Foreskin melanocyte (primary cell): ENCODE measurements at places on chromosomes 5 and 9.

GRCh38 chr9:85960688-85961093 is 19.7 kb downstream of the NAA35 start:
- DNase-seq: no peak

GRCh38 chr5:119332208-119332607 is 23.6 kb upstream of the TNFAIP8 start:
- no peak for DNase-seq

- DNase-seq: no peak
These were observed 66.6 kb upstream of the IFNK start for GRCh38 chr9:27457445-27457844.

- no peak for DNase-seq
These were observed 306.6 kb downstream of the SPATA31D1 start for GRCh38 chr9:82295181-82295580.

DNA sequence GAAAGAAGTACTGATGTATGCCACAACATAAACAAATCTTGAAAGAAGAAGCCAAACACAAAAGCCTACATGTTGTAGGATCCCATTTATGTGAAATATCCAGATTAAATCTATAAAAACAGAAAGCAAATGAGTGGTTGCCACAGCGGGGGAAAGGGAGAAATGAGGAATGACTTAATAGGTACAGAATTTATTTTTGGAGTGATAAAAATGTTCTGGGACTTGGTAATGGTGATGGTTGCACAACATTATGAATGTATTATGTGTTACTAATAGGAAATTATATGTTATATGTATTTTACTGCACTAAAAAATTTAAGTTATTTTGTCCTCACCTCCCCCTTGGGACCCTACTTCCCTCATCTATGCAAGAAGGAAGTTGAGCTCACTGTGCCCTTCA is 16.4 kb upstream of the TTC1 start:
- DNase-seq: no peak

DNA sequence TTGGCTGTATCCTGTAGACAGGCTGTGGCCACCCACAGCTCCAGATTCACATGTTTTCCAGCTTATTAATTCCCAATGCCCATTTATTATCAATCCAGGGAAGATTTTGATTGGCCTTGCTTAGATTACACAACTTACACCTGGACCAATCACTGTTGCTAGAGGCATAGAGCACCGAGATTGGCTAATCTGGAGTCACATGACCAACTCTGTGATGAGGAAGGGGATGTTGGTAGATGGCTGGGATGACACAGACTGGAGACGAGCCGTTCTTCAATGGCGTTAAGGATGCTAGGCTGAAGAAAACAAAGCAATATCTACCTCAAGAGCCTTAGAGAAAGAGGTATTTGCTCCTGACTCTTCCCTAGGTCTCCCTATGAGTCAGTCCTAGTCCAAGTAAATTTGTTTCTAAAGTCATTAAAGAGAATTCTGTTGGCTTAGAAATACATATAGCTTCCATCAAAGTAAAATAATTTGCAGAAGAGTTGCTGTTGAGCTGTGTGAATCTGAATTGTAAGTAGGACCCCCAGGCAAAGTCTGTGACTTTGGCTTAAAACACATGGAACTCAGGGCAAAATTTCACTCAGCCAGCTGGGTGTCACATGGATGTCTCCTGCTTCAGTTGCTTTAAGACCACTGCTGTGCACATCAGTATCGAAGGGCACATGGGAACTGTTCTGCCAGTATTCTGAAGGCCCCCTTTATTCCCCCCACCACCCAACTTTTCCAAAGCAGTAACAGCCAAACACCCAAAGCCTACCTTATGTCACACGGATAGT is 326.4 kb upstream of the KLF4 start:
- no peak for DNase-seq

- no peak for DNase-seq
These were observed 47.7 kb downstream of the CERT1 start for GRCh38 chr5:75463726-75464125.

DNA sequence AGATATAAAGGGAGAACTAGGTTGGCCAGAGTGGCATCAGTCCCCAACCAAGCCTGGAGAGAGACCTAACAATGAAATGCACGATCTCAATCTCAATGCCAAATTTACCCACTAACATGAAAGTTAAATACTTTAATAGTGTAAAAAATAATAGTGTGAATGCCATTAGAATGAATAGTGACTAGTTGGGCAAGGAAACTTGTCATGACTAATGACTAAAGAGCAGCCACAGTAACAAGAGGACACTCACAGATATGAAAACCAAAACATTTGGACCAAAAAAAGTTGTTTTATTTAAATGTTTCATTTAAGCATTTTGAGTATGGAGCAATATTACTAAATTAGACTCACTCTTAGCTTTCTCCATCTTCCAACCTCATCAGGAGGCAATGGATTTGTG is 1853.8 kb downstream of the EFNA5 start:
- no peak for DNase-seq

DNA sequence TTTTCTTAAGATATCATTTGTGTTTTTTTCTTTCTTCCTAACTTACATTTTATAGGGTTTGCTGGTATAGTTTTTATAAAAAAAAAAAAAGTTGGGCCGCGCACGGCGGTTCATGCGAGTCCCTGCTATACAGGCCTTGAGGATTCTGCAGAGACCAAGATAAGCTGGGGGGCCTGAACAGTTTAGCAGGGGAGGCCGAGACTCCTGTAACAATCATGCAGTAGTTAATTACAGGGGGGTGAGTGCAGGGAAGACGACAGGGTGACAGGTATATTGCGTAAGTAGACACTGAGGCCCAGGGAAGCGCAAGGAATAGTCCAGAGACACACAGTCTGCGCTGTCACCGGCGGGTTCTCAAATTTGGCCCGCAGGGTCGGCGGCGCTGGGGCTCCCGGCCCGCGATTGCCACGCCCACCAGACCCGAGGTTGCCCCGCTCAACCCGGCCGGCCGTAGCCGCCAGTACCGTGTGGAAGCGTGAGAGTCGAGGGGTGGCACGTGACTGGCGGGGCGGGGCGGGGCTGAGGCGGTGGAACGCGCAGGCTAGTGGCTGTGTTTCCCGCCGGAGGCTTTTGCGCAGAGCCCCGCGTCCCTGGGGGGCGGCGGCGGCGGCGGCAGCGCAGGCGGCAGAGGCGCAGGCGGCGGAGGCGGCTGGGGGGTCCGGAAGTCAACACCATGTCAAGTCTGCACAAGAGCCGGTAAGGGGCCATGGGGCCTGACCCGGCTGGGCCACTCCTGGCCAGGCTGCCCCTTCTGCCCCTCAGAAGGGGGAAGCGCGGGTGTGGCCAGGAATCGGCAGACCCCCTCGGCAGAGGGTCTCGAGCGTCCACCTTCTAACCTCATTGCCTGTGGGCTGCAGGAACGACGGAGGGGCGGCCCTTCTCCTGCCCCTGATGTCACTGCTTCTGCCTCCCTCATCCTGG is at the start of gene TBC1D13:
Gene TBC1D13, plus strand, starts transcription at position 573 of the 921 bp plus-strand sequence. Its CDS starts 101 bp downstream, at position 674.
- DNase-seq: peak; percentile 59

DNA sequence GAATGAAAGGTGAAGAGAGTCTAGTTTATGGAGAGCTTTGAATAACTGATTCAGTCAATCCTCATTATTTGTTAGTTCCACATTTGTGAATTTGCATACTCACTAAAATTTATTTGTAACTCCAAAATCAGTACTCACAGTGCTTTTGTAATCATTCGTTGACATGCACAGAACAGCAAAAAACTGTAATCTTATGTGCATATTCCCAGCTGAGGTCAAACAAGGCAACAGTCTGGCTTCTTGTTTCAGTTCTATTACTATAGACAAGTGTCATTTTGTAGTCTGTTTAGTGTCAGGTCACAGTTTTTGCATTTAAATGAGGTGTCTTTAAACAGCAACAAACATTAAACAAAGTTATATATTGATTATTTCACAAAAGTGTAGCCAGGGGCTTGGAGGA is 142.5 kb downstream of the RNF180 start:
- DNase-seq: no peak

- DNase-seq: no peak
These were observed 1152.2 kb upstream of the CDH6 start for GRCh38 chr5:30041291-30041690.

GRCh38 chr5:1504617-1505016 is 19.1 kb downstream of the LPCAT1 start:
- DNase-seq: no peak

DNA sequence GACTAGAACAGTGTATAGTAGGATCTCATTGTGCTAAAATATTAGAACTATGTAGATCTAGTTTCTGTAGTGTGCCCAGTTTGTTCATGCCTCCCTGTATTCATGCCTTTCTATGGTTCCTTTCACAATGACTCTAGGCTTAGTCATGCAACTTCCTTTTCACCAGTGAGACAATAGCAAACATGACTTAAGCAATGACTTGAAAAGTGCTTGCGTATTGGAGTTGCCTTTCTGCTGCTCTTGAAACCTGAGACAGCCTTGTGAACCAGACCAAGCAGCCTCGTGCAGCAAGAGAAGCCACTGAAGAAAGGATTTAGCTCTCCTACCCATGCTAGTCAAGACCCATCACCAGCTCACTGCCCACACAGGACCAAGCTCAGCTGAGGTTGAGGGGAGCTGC is 294.5 kb upstream of the TAS2R1 start:
- DNase-seq: peak; percentile 6

DNA sequence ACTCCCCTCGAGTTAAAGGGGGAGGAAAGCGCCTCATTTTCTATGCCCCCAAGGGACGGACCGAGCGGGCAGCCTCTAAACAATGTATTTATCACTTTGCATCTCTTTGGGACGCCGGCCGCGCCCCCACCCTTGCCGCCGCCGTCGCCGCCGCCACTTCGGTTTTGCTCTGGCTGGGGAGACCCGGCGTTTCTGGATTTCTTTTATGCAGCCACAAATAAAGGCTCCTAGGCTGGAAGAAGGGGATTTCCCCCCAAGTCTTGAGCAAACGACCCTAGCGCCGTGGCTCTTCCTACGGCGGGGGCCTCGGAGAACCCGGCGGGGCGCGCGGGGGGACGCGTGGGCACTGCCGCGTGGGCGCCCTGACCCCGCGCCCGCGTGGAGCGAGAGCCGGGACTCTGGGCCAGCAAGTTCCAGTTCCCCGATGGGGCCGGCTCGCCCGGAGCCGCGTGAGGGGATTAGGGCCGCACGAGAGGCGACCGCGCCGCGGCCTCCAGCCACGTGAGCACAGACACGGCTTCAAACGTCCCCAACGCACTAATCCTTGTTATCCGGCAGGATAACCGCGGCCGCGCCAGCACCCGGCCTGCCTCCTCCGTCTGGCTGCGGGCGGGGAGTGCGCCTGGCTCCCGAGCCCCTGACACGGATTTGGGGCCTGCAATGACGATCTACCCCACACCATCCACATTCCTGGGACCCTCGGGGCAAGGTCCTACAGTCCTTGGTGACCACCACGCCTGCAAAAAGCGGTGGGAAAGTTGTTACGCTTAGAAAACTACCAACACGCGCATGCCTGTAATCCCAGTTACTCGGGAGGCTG is 7.9 kb upstream of the NEUROG1 start:
- no peak for DNase-seq

GRCh38 chr5:56406838-56407237 is 173.7 kb upstream of the ANKRD55 start:
- DNase-seq: no peak

DNA sequence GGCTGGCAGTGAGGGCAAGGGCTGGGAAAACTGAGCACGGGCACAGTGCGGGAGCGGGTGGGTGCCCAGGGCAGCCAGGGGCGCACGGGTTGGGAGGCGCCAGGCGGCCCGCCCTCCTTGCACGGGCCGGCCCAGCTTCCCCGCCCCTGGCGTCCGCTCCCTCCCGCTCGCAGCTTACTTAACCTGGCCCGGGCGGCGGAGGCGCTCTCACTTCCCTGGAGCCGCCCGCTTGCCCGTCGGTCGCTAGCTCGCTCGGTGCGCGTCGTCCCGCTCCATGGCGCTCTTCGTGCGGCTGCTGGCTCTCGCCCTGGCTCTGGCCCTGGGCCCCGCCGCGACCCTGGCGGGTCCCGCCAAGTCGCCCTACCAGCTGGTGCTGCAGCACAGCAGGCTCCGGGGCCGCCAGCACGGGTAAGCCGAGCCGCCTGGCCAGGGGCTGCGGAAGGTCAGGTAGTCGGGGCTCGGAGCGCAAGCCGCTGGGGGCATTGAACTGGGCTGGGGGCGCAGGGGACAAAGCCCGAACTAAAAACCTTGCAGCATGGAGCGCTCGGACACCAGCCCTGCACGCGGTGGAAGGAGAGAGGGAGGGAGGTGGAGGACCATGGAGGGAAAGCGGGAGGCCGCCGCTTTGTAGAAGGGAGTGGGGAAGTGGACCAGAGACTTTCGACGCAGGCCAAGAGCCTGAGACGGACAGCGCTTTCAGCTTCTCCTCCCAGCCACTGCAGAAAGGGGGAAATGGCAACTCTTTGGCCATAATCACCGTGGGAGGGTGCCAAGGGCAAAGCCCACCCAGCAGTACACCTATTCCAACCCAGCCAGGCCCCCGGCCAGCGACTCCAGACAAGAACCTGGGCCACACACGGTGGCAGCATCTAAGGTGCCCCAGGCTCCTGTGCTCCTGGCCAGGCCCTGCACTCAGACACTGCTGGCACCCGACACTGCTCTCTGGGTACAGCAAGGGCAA is at the start of gene TGFBI:
Gene TGFBI, plus strand, starts transcription at position 207 of the 961 bp plus-strand sequence. Its CDS starts 68 bp downstream, at position 275.
- DNase-seq: no peak

GRCh38 chr9:99393993-99394392 is 171.9 kb downstream of the SEC61B start:
- no peak for DNase-seq

- DNase-seq: no peak
These were observed 110.3 kb upstream of the PTCH1 start for GRCh38 chr9:95626885-95627558.

DNA sequence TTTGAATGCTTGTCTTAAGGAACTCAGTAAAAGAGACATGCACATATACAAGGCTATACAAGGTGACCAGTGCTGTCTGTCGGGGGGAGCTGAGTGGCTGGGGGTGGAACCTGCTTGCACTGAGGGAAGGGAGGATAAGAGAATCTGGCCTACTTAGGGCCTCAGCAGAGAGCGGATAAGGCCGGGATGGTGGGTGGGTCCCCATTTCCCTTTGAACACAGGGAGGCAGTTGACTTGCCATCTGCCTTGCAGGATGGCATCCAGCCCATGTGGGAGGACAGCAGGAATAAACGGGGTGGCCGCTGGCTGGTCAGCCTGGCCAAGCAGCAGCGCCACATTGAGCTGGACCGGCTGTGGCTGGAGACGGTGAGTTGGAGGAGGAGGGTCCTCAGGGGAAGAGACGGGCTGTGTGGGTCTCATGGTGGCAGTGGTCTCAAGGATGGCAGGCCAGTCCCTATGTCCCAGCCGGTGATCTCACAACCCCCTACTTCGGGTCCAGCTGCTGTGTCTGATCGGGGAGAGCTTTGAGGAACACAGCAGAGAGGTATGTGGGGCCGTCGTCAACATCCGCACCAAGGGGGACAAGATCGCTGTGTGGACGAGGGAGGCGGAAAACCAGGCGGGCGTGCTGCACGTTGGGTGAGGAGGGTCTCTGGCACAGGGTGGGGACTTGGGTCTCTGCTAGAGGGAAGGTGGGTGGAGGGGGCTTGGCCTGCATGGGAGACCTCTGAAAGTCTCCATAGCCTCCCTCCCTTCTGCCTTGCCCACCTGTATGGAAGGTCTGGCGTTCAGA is 2.2 kb upstream of the TSPAN17 start:
- no peak for DNase-seq
